Retina (tissue), 1 donor: ENCODE measurements at places on chromosomes 7 and 10.

DNA sequence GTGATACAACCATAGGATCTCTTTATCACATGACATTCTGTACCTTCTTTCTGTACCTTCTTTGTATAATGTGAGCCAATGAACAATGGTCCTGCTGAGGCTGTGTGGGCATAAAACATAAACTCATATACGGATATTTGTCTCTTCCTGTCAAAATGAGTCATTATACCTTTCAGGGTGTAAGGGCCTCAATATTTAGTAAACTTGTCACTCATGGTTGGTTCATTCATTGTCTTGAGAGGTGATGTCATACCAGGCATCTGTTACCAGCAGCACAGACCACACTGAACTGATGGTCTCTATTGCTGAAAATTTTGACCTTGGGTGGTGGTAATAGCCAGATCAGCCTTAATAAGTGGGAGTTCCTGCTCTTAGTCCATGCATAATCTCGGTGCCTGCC is 287.6 kb upstream of the TPK1 start:
- DNase-seq: no peak

DNA sequence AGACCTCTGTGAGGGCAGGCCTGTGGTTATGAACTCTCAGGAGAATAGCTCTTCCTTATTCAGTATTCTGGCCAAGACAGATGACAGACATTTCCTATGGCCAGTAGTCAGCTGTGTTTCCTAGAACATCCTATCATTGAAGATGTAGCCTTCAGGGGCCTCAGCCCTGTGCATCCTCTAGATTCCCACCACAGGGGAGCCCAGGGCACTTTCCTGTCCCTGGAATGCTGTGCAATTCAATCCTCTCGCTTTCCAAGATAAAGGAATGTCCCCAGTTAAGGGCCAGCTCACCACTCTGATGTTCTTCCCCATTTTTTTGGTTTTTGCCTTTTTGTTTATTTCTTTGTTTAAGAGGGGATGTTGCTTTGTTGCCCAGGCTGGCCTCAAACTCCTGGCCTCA is 578.8 kb upstream of the C7orf33 start:
- no peak for DNase-seq

GRCh38 chr10:13816195-13816925 is 229.6 kb downstream of the PRPF18 start:
- no peak for DNase-seq

- DNase-seq: no peak
Observed at GRCh38 chr7:47661051-47661714, 79.3 kb upstream of the TNS3 start.

DNA sequence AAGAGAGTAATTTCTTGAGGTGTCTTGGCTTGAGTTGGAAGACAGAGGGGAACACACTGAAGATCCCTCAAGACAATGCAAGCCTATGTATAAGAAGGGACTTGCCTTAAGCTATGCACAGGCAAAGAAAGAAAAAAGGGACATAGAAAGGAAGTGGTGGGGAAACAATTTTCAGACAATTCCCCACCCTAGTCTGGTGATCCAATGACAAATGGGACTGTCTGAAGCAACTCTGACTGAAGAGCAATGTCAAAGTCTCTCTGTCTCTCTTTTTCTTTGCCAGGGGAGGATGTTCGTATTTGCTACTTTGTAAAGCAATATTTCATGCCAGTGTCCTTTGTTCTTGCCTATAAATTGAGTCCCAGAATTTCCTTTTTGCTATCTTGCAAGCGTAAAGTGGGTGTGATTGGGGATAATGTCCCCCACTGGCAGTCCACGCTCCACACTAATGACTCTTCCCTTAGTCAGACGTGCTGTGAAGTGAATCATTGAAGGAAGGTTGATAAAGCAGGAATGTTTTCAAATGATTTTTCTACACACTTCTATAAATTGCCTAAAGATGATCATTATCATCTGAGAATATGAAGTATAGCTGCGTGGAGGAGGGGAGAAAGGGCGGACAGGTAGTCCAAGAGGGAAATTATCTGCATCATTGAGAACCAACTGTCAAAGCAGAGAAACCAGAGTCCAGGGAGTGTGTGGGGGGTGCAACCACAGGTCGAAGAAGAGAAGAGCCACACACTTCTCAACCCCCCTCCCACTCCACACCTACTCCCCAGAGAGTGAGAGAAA is 243.8 kb upstream of the ETV1 start:
- no peak for DNase-seq

DNA sequence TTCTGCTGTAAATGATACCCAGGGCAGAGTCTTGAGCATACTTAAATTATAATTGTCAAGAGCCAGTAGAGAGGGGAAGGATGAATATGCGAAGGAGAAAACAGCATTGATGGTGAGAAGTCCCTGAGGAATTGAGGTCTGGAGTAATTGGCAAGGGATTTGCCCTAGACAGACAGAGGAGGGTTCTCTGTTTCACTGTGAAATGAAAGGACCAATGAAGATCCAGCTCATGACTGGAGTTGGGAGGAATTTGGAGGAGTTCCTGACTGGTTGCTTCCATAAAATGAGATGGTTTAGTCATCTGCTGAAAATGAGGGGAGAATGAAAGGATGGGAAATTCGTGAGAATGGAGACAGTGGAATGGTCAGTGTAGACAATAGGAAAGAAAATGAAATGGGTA is 6.8 kb downstream of the PRPF18 start:
- DNase-seq: no peak

GRCh38 chr10:87506956-87507355 is 2.3 kb downstream of the MINPP1 start:
- DNase-seq: no peak

DNA sequence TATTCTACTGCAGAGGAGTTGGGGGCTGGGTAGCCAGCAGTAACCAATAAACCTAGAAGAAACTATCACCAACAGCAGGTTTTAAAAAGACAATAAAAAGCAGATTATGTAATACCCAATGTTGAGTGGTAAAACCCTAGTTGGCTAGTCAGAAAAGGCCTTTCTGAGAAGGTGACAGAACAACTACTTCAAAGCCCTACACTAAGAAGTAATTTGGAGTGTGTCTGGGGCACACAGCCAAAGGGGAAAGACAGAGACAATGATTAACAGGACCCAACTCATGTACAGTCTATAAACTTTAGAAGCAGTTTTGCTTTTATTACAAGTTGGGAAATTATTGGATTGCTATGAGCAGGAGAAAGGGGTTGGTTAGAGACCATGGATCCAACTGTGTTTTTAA is 77.2 kb upstream of the TMEM106B start:
- no peak for DNase-seq

DNA sequence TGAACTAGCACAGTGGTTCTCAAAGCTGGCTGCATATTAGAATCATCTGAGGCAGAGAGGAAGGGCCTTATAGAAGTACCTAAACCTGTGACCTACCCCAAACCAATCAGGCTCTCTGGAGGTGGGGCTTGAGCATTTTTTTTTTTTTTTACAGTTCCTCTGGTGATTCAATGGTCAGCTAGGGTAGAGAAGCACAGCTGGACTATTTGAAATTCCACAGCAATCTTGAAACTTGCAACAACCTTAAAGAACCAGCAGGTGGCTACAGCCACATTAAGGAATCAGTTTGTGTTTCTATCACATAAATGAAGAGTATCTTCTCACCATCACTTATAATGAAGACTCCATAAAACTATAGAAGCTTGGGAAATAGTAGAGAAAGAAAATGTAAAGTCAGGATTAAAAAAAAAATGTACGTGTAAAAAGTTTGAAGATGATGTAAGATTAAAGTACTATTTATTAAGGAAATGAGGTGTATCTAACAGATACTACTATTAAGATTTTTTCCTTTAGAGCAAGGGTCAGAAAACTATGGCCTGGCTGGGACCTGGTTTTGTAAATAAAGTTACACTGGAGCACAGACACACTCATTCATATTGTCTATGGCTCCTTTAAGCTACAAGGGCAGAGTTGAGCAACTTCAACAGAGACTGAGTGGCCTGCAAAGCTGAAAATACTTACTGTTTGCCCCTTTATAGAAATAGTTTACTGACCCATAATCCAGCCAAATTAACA is 3.8 kb downstream of the RTKN2 start:
- peak; percentile 59 for DNase-seq

- DNase-seq: no peak
Observed at GRCh38 chr7:152189061-152189460, 163.6 kb downstream of the GALNT11 start.

- no peak for DNase-seq
Observed at GRCh38 chr7:2437537-2438148, 34.2 kb downstream of the CHST12 start.

DNA sequence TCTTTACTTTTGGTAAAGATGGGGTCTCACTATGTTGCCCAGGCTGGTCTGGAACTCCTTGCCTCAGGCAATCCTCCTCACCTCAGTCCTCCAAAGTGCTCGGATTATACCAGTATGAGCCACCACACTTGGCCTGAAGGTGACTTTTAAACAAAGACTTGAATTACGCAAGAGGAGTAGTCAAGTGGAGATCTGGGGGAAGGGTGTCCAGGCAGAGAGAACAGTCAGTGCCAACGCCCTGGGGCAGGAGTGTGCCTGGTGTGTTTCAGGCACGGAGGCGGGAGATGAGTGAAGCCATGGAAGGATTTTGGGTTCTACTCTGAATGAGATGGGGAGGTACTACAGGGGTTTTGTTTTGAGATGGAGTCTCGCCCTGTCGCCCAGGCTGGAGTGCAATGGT is 82.6 kb upstream of the NPTX2 start:
- DNase-seq: no peak

DNA sequence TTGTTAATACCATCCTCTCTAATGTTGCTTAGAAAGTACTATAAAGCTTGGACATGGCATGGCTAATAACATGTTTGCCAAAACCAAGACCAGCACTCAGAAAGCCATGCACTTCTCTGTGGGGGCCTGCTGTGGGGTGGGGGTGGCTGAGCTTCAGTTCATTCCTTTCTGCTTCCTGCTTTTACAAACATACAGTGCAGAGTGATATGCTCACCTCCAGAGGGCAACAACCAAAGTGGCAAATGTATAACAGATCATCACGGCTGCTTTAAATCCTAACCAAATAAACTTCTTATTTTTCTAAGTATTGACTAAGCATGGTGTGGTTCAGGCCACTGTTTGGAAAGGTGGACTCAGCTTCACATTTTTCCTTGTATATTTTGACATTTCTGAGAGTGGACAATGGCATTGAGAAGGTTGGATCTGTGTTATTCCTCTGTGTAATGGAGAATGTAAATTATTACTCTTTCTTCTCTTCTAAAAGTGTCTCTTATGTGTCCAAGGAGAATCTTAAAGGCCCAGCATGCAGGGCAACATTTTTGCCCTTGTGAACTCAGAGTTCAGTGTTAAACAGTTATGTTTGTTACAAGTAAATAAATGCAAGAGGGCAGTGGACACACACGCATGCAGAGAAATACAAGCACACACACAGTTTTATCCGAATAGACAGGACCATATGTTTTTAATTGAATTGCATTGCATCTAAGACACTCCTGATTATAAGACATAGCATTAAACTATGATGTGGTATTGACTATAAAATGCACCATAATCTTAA is 186.1 kb downstream of the HERPUD2 start:
- no peak for DNase-seq

- DNase-seq: no peak
Observed at GRCh38 chr10:49080965-49081364, 34.4 kb downstream of the VSTM4 start.

- DNase-seq: no peak
Observed at GRCh38 chr10:103653581-103654037, 160.1 kb downstream of the NEURL1 start.

DNA sequence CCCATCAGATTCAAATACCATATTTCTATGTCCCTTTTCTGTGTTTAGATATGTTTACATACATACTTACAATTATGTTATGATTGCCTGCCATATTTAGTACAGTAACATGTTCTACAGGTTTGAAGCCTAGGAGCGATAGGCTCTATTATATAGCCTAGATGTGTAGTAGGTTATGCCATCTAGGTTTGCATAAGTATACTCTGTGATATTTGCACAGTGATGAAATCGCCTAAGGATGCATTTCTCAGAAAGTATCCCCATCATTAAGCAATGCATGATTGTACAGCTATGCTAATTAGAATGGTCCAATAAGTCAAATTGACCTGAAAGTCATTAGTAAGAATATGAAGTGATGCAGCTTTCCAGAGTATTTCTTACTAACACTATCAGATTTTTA is 1171.7 kb upstream of the LRRTM3 start:
- DNase-seq: no peak

DNA sequence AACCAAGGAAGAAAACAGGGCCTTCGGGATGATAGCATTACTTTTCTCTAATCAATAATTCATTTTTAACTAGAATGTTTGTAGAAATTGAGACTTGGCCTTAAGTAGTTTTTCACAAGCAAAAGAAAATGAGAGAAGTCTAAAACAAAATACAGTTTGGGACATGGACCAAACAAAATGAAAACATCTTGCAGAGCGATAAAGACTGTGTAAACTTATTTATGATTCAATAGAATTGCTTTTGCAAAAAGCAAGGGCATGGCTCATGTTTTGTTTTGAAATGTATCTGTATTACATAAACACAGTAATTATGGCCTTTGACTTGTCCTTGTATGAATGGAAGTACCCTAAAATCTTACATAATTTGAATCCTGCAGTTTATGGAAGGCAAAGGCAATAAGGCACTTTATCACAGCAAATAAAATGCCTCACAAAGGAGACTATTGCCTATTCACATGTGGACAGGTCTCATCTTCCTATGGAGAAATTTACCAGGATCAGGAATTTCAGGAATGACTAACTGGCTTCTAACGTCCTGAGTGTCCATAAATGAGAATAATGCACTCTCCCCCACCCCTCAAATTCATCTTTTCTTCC is 295.2 kb downstream of the PTEN start:
- DNase-seq: no peak

- no peak for DNase-seq
Observed at GRCh38 chr7:142754681-142755575, 5.7 kb downstream of the PRSS1 start.

- no peak for DNase-seq
Observed at GRCh38 chr7:84105586-84105985, 89.0 kb downstream of the SEMA3A start.

DNA sequence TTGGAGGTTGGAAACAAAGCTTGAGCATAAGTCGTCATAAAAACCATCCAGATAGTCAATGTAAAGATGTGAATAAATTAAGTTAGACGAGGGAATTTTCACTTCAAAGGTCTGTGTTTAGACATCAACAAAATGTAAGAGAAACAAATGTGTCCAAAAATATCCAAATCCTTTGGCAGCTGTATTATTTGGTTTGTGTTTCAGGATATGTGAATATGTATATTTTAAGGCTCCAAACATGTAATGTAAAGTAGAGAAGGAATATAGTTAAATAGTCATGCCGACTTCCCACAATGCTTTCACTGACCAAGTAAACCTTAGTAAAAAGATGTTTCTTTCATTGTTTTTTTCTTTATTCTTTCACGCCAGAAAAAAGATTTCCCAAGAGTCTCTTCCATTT is 604.9 kb upstream of the NRP1 start:
- DNase-seq: no peak
